ENCODE measurements at places on chromosomes 13 and 19.

DNA sequence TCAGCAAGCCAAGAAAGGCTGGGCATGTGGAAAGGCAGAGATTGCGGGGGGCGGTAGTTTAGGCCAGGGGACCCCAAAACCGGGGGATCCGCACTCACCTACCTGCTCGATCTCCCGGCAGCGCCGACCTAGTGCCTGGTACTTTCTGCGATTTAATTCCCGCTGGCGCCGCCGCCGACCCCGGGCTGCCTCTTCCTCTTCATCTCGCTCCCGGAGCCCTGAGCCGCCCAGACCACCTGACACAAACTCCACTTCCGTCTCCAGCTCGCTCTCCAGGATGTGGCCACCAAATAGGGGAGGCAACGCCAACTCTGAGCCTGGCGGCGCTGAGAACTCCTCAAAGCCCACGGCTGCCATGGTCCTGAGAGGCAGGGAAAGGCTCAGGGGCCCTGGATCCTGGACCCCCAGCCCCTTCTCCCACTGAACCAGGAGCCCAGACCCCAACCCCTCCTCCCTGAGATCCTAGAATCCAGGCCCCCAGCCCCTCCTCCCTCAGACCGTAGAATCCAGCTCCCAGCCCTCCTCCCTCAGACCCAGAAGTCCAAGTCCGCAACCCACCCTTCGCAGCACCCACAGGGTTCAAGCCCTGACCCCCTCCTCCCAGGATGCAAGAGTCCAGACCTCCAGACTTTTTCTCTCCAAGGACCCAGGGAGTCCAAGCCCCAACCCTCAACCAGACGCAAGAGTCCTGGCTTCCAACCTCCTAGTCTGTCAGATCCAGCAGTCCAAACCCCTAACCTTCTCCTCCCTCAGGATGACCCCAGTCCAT lies 933 bp downstream of the TFPT start:
- no peak for DNase-seq

DNA sequence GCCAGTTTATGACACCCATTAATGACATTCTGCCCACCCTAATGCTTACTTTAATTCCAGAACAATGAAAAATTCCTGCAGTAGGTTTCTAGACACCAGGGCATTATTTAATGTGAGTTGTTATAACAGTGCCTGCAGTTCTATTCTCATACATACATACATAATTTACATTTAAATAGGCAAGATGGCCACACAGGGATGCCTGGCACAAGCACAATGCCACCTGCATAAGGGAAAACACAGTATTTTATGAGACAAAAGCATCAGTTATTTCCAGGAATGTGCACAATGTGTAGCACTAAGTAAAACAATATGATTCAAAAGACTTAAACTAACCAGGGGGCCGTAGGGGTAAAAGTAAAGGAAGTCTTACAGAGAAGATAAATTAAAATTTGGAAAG lies 243.9 kb upstream of the SPRY2 start:
- DNase-seq = no peak

DNA sequence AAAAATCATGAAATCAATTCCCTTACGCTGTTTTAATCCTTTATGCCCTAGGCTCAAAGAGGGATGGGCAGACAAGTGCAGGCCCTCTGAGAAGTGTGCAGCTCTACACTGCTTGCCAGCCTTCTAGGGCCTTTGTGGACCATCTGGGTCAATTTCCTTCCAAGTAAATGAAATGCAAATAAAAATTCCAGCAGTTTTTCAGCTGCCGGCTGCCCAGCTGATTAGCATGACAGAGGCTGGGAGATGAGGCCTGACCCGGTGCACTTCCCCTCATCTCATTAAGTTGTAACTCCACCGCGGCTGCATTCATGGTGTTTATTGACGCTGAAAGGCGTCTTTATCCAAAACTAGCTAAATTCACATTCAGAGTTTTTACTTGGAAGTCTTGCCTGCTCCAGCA lies 47.5 kb upstream of the GSX1 start:
- no peak for DNase-seq

DNA sequence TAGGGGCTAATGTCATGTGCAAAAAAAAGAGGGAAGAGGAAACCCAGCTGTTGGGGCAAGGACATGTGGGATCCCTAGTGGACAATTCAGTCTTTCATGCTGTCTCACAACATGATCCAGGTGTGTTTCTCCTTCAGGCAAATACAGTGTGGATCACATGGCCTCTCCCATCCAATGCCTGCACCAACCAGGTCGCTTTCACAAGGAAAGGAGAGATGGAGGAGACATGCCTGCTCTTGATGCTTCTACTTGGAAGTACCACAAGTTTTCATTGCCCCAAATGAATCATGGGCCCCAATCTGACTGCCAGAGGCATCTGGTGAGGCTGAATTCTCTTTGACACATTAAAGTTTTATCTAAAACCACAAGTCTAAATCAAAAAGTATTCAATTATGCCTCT lies 82.1 kb downstream of the DLEU7 start:
- DNase-seq = no peak

DNA sequence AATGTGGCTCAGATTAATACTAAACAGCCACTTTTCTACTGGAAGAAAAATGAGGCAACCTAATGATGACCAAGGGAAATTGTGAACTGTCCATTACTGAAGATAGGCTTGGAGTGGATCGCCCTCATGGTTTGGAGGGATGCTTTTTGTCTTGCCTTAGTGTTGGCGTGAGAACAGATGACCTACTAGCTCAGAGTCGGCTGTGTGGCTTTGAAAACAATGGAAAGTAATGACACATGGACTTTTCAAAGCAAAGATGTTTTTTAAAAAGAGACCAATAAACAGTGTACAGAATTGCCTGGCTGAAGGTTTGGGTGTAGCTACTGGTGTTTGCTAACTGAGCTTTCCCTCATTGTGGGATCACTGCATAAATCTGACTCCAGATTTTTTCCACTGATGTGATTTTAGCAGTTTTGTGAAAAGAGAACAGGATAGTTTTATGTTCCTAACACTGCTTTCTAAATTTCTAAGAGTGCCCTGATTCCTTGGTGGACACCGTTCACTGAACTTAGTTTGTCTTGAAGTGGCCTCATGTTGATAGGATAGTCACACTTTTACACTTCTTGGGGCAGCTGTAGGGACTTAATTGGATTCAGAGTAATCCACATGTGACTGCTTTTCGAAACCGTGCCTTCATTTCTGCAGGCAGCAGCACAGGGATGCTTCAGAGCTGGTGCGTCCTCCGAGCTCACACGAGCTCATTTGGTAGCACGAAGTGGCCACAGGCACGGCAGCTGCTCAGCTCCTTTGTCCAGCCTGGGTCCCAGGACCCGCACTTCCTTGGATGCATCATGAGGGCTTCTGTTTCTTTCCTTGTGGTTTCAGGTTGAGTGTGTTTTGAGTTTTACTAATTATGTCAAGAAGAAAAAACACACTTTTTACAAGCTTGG lies 4.3 kb downstream of the CEBPG start:
- DNase-seq = no peak

GRCh38 chr13:33014291-33014690 lies 1.9 kb upstream of the KL start:
- no peak for DNase-seq

DNA sequence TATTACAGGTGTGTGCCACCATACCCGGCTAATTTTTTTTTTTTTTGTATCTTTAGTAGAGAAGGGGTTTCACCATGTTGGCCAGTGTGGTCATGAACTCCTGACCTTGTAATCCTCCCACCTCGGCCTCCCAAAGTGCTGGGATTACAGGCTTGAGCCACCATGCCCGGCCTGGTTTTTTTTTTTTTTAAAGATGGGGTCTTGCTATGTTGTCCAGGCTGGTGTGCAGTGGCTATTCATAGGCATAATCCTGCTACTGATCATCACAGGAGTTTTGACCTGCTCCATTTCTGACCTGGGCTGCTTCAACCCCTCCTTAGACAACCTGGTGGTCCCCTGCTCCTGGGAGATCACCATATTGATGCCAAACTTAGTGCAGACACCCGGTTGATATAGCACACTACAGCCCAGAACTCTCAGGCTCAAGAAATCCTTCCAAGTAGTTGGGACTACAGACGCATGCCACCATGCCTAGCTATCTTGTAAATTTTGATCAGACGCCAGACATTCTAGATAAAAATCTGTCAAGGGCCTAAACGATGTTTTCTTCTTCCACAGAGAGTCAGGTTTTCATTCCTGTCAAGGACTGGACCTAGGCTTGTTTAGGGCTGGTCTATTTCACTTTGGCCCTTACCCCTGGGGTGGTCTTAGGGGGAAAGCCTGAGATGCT lies 9.5 kb downstream of the PLAUR start:
- no peak for DNase-seq

- DNase-seq = peak; percentile 40
Observed at GRCh38 chr13:113275387-113275786, 21.7 kb upstream of the LAMP1 start.

DNA sequence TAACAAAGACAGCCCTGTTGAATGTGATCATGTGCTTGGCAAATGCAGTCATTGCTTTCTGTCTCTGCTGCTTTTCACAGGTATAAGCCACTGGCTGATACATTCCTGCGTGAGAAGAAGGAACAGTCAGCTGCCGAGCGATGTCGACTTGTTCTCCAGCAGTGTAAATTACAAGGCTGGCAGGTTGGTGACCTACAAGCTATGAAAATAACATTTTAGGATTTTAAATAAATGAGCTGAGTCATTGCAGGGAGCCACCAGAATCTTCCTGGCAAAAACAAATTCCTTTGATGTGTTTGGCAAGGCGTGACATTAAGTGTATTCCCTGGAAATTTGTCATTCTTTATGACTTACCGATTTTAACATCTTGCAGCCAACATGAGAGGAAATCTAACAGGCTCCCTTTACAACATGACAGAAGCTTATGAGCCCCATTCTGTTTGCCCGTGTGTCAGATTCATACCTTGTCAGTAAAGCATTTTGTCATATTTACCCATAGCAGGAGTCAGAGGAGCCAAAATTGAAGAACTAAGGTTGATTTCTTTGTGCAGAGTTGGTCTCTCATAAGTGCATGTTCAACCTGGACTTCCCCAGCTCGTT lies 471.4 kb downstream of the MYO16 start:
- DNase-seq = no peak

DNA sequence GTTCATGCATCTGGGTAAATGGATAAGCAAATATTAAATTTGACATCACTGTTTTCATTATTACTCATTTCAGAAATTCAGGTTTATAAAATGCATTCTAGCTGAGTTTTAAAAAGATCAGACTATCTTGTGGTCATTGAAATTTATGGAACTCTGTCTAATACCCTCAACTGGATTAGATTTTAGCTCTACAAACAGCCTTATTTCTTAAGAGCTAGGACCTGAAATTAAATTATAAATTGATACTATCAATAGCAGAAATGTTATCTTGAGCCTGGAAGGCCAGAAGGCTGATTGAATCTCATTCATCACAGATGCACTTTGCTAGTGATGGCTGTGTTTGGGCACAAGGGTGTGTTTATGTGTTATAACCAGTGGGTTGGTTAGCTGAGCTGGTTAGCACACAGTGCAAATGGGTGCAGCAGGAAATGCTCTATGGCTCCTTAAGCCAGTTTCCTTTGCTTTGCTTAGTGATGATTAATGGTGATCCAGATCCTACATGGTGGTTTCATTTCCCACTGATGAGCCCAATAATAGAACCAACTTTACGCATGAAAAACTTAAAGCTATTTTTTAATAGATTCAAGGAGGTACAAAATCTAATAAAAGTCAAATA lies 310.8 kb upstream of the KLF12 start:
- peak; percentile 94 for DNase-seq

DNA sequence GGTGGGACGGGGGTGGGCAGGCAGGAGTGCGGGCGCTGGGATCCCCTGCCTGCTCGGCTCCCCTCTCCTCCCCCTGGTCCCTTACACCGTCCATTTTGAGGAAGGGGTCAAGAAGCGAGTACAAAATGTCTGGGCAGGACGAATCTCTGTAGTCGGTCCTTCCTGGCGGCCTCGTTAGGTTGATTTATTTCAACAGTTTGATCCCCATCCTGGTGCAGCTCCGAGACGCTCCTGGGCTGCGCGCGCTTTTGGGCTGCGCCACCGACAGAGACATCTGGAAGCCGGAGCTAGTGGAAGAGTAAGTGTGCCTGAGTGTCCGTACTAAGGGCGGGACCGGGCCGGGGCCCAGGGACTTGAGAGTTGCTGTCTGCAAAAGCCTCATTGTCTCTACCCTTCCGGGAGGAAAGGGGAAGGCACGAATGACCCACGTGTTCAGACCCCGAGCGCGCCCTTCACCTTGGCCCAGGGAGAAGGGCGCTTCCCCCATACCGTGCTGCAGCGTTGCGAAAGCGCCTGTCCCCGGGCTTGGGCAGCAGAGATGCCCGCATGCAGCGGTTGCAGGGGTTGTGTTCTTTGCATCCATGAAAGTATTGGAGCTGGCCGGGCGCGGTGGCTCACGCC lies 1.8 kb downstream of the ZNF114 start:
- peak; percentile 55 for DNase-seq

DNA sequence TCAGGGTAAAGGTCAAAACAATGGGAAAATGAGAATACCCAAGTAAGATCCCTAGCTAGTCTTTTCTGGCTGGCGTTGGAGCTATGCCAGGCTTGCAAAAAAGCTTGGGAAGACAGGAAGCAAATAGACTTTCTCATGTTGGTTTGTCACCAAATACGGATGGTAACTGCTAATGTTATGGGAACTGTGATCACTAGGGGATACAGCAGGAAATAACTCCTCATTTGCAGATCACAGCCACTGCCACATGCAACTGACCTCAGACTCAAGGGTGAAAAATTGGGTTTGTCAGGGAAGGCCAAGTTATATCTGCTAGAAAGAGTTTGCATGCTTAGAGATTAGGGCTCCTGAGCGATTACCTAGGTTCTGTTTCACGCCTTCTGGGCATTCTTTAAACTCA lies 162.9 kb downstream of the NHLRC3 start:
- no peak for DNase-seq

DNA sequence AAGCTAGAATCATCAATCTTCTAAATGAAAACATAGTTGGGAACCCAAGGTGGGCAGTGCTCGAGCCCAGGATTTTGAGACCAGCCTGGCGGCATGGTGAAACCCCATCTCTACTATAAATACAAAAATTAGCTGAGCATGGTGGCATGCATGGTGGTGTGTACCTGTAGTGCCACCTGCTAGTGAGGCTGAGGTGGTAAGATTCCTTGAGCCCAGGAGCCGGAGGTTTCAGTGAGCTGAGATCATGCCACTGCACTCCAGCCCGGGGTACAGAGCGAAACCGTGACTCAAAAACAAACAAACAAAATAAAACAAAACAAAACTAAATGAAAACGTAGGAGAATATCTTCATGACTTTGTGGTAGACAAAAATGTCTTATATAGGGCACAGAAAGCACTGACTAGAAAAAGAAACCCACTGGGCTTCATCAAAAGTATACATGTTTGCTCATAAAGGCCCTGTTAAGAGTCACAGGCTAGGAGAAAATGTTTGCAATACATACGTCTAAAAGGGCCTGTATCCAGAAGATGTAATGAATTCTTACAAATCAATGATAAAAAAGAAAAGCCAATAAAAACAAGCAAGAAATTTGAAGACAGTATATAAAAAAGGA lies 353.6 kb downstream of the FGF9 start:
- no peak for DNase-seq

- DNase-seq = no peak
Observed at GRCh38 chr13:40163066-40164000, 503.1 kb downstream of the FOXO1 start.

- no peak for DNase-seq
Observed at GRCh38 chr19:39179754-39180153, 17.0 kb upstream of the NCCRP1 start.

All from SK-N-DZ (cell line).